GM13976 (cell line): ENCODE measurements at places on chromosomes 12 and 14.

GRCh38 chr14:76908834-76909233 is 82.6 kb downstream of the LRRC74A start:
- peak; percentile 73 for DNase-seq

DNA sequence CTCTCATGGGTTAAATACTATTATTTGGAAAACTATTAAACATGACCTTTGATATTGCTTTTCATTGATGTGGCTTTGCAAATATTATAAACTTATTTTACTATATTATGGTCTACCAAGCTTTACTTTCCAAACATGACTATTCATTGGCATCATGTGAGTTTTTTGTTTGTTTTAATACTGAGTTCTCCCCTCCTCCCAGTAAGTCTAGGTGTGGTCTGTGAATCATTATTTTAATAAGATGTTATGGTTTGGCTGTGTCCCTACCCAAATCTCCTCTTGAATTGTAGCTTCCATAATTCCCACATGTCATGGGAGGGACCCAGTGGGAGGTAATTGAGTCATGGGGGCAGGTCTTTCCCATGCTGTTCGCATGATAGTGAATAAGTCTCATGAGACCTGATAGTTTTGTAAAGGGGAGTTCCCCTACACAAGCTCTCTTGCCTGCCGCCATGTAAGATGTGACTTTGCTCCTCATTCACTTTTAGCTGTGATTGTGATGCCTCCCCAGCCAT is 80.0 kb downstream of the BORCS5 start:
- no peak for DNase-seq

DNA sequence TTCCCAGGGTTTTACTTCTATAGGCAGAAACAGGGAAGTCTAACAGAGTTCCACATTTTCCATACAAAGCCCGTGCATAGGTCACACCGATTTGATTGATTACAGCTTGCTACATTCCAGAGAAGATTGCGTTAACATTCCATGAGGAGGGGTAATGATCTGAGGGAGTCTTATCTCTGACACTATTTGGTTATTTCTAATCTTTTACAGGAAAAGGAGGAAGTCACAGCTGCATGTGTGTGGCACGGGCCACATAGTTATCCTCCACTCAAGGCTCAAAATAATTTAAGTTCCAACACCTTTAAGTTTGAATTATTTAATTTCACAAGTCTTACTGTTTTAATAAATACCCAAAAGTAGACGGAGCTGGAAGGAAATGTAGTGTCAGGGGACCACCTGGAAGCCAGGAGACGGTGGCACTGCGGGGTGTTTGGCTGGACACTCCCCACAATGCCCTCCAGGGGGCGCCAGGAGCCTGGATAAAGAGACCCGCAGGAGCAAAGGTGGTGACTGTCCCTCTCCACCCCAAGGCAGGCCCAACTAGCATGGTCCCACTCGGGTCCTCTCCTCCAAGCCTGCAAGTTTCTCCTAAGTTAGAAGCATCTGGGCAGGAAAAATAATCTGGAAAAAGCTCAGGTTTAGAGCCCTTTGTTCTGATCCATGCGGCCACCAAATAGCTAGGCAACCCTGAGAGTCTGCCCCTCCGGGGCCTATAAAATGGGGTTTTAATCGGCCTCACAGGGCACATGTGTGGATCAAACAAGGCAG is 20.2 kb downstream of the KRT8 start:
- DNase-seq, result peak; percentile 83

GRCh38 chr12:85155791-85156190 is 119.6 kb downstream of the LRRIQ1 start:
- DNase-seq, result no peak

DNA sequence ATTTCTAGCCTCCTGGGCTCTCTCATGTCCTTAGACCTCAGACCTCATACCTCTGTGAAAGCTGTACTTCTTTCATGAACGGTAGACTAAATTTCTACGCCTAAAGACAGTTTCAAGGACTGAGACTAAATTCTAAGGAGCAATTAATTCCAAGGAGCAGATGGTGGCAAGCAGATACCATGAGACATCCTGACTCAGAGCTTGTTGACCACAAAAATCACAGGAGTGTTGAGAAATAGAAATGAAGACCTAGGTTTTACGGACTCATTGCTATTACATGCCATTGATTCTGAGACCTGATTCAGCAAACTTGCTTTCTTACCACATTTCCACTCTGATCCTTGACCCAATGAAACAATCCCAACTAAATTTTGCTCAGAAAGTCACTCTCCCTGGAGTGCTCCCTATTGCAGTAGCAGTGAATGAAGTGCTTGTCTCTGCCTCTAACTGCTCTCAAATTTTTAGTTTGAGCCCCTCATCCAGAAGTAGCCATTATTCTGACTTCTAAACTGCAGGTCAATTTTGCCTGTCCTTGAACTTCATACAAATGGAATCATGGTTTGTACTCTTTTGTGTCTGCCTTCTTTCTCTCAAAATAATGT is 52.0 kb downstream of the PEX5 start:
- no peak for DNase-seq
